Stimulated activated CD4-positive, alpha-beta T cell treated with anti-CD3 and anti-CD28 coated beads, TNF-alpha, amount 100 ng/mL, for 24 hours (primary cell): ENCODE measurements at places on chromosomes 12 and 14.

GRCh38 chr12:89497005-89497404 lies 27.6 kb downstream of the GALNT4 start:
- DNase-seq = no peak

DNA sequence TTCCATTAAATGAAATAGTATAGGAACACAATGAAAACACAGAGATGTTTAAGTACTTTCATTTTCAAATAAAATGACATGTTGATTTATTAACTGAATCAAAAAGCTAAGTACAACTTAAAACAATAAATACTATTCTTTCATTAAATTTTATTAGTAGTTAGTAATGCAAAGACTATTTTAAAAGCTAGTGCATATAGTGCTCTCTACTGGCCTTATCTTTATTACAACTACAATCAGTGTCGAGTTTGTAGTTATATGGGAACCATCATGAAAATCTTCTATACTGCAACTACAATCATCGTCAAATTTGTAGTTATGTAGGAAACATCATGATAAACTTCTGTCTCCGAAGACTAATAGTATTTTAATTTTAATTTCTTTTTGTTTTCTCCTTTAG lies 8.9 kb upstream of the LIN7A start:
- DNase-seq = no peak

- no peak for DNase-seq
Measured at GRCh38 chr14:60204843-60205774, 39.9 kb upstream of the DHRS7 start.

- DNase-seq = no peak
Measured at GRCh38 chr12:122858591-122859302, 23.5 kb downstream of the HIP1R start.

DNA sequence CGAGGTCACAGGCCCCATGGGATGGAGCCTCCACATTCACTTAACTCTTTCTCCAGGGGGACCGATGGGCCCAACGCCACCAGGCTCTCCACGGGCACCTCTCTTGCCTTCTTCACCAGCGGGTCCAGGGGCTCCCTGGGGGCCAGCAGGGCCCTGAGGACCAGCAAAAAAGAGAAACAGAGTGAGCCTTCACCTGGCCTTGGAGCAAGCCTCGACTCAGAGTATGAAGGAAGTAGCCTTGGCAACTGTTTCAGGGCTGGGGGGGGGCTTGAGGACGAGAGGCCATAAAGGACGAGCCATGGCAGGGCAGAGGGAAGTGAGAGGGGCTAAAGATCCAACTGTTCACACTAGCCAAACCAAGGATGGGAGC lies 18.0 kb downstream of the COL2A1 start:
- DNase-seq = no peak

- no peak for DNase-seq
Measured at GRCh38 chr14:89320381-89321000, 96.5 kb downstream of the FOXN3 start.

GRCh38 chr12:400828-401227 lies 616 bp upstream of the CCDC77 start:
- DNase-seq = no peak

DNA sequence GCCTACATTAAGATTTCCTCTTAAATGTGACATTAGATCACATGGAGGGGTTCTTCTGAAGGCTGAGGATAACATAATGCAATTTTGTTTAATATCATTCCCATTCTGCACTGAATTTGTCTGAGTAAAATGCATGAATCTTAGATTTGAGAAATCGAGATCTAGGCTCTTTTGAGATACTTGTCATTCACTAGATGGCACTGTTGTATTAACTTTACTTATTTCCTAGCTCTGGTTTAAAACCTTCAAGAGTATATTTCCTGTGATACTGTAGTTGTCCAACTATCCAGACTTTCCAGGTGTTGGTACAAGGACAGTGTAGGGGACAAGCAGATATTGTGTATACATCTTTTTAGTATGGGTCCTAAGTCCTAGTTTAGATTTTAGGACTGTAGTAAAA lies 91.7 kb upstream of the SEL1L start:
- DNase-seq = no peak

GRCh38 chr14:80570930-80571298 lies 359.6 kb upstream of the DIO2 start:
- no peak for DNase-seq

DNA sequence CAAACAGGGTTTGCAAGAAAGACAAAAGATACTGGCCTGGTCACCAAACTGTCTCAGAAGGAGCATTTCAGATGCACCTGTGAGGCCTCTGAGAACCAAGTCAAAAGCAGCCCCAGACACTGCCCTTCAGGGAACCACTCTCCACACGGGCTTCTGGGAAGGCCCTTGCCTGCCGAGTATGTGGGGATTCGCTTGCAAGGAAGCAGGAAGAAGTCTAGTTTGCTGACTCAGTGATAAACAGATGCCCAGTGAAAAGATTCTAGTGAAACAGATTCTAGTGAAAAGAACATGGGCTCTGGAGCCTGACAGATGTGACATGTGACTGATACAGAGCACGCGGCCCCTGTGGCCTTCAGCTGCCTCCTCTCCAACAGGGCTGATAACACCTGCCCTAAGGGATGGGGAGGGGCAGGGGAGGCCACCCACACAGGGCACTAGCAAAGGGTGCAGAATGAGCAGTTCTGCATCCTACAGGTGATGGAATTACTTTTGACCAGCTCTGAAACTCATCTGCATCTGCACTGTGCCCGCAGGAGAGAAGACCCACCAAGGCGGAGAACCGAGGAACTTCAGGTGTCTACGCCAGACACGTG lies 19.1 kb downstream of the AMN start:
- no peak for DNase-seq

- DNase-seq = no peak
Measured at GRCh38 chr12:14417715-14418114, 52.2 kb downstream of the ATF7IP start.

DNA sequence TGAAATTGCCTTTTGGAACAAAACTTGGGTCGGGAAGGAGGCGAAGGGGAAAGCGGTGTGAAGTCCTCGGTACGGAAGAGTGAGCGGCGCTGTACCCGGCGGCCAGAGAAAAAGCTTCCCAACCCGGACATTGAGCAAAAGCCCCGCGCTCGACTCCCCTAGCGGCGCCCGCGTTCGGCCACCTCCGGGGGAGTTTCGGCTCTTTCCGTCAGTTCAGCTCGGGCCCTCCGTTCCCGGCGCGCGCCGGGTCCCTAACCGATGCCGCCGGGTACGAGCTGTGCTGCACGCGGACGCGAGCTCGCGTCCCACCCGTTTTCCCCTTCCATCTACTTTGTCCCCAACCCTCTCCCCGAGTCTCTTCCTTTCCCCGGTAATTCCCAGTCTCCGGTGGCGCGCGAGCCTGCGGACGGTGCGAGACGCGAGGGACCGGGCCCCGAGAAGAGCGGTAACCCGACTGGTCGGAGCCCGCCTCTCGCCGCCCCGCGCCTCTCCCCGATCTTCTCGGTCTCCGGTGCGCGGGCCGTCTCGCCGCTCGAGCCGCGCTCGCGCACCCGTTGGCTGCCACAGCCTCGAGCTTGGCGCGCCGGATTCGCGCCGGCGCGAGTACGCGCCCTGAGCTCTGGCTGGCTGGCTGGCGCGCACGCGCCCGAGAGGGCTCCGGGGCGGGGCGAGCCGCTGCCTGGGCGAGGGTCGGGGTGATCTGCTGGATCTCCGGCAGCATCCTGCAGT lies 446 bp upstream of the SPATS2 start:
- DNase-seq = peak; percentile 69

- DNase-seq = no peak
Measured at GRCh38 chr12:55705782-55706402, 1.8 kb downstream of the ITGA7 start.

DNA sequence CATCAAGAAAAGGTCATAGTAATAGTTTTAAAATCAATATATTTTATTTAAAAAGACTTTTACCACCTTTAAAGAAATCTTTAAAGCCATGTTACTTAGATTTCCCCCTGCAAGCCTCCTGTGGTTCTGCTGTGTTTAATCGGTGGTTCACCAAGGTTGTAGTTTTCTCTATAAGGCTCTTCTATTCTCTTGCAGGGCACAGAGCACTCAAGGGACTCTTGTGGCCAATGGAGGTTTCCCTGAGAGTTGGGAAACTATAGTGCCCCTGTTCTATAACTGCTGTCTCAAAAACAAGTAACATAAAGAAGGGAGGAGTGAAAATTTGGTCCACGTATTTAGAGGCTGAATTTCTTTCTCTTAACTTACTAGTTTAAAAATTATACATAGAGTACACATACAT lies 25.0 kb downstream of the DACT1 start:
- DNase-seq = no peak

GRCh38 chr14:101723061-101723595 lies 38.4 kb upstream of the PPP2R5C start:
- DNase-seq = no peak

- peak; percentile 52 for DNase-seq
Measured at GRCh38 chr12:76890151-76891143, 11.6 kb upstream of the CSRP2 start.

DNA sequence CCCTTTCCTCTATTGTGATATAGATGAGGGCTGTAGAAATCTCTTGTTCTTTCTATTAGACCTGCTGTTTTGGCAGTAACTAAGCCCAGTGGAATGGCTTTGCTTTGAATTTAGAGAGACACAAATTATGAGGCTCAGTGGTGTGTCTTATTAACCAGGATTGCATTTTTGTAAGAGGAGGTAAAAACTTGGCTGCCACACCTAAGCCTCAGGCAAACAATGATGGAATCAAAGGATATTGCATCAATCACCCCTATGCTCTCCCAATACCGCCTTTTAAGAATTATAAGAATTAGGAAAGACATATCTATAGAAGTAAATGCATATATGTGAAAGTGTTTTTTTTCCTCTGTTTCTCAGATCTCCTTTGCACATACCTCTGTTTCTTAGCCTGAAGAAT lies 63.3 kb downstream of the ACSS3 start:
- no peak for DNase-seq

DNA sequence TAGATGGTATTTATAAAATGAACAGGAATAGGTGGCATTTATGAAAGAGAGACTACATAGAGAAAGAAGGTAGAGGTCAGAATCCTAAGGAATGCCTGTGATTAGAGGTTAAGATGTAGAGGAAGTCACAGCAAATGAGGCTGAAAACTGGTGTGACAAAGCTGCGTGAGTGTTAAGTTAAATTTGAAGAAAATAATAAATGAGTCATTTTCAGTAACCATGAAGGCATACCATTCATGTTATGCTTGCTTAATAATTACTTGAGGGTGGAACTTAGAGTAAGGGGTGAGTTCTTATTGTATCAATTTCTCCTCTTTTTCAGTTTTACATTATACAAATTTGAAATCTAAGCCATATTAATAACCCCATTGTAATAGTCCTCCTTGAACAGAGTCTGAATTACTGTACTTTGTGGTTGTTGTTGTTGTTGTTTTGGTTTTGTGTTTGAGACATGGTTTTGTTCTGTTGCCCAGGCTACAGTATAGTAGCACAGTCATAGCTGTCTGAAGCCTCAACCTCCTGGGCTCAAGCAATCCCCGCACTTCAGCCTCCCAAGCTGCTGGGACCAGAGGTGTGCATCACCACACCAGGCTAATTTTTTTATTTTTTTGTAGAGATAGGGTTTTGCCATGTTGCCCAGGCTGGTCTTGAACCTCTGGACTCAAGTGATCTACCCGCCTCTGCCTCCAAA lies 761.5 kb downstream of the GALC start:
- DNase-seq = no peak

GRCh38 chr12:89924191-89924590 lies 215.6 kb upstream of the ATP2B1 start:
- no peak for DNase-seq
